NCI-H1092 (cell line): ENCODE measurements at places on chromosomes 12 and 14.

GRCh38 chr14:58765843-58766242, 128.1 kb downstream of the DACT1 start:
- no peak for DNase-seq

- no peak for DNase-seq
Measured at GRCh38 chr12:112606611-112607365, 184.8 kb upstream of the RPH3A start.

DNA sequence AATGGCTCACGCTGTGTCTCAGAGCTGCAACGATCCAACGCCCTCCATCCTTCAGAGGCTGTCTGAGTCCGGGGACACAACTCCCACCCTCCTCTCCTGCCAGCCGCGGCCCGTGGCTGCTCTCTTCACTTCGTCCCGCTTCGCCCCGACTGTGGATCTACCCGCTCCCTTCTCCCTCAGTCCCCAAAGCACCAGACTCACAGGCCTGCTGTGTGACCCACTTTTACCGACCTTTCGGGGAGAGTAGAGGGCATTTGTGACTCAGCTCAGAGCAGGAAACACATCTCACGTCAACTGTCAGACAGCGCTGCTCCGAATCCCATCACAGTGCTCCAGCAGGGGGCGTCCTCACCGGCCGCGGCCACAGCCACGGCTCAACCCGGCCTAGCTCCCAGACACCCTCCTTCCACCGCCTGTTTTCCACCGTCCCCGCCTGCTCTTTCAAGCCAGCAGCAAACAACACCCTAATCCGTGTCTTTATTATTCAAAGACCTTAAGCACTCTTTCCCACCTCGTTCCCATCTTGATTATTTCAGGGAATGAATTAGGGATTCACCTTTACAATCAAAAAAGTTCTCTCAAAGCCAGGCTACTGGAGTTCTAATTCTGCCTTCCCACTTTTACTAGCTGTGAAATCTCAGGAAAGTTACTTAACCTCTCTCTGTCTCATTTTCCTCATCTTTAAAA, 5.0 kb upstream of the AQP2 start:
- DNase-seq, result no peak

- DNase-seq, result no peak
Measured at GRCh38 chr14:96929950-96930349, 132.8 kb downstream of the VRK1 start.

GRCh38 chr14:94617988-94618822, 6.0 kb downstream of the SERPINA3 start:
- DNase-seq, result no peak

- DNase-seq, result no peak
Measured at GRCh38 chr12:12470751-12471306, 91.8 kb downstream of the DUSP16 start.

DNA sequence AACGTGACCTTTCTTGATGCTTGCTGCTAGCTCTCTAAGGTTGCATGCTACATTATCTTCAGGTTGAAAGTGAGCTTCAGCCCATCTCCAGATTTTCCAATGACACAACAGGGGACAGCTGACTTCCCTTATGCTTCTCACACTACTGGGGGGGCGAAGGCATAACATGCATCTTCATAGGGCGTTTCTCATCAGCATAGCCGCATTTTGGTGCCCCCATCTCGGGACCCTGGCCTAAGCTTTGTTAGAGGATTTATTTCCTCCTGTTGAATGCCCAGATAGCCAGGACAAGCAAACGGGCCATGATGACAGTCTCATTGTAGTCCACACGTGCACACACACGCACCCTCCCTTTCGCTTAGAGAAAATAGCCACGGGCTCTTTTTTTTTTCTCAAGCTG, 30.7 kb downstream of the SSPN start:
- no peak for DNase-seq
